Thymus (tissue), 14 donors: ENCODE measurements at places on chromosomes 16 and 17. TPM values are rescaled to one million over a fixed set of nuclear protein-coding genes. Genes with fewer than 3 reads are reported as not detected.

- H3K4me3 ChIP-seq, result no peak overlapping the region
- H3K27ac ChIP-seq, result no peak overlapping the region
- H3K36me3 ChIP-seq, result no peaks in the 10 kb centered on the region
- no peaks in the 10 kb centered on the region for H3K4me1 ChIP-seq
- no peaks in the 10 kb centered on the region for H3K27me3 ChIP-seq
- no peak for DNase-seq
These were observed 15.8 kb downstream of the TEKT1 start for GRCh38 chr17:6815775-6816174.

DNA sequence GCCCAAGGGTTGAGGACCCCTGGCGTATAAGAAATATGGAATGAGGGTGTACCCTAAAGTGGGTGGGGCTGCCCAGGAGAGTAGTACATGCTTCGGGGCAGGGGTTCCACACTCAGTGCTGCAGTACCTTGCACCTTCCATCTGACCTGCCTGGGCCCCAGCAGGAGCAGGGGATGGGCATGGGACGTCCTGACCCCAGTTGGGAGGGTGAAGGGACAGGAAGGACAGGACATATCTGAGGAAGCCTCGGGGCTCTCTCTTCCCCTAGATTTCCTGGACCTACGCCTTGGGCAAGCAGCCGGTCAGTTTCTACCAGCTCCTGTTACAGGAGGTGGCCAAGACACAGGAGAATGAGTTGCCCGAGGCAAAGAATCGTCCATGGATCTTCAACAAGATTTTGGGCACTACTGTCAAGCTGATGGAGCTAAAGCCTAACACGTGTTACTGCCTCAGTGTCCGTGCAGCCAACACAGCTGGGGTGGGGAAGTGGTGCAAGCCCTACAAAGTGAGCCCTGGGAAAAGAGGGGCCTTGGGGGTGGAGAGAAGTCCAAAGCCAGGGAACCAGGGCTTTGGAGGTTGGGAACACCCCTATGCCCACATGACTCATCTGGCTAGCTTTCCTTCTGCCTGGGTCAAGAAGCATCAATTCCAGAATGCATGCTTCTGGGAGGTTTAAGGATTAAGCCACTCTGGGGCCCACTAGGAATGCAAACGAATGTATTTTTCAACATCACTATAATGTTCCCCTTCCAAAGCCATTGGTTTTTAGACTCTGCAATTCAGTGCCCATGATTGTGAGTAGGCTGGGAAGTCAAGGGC is 7.9 kb downstream of the FNDC8 start:
- no peak for DNase-seq
- no peaks in the 10 kb centered on the region for H3K4me1 ChIP-seq
- no peaks in the 10 kb centered on the region for H3K27me3 ChIP-seq

- H3K36me3 ChIP-seq, result no peaks in the 10 kb centered on the region
- no peak overlapping the region for H3K27ac ChIP-seq
- no peaks in the 10 kb centered on the region for H3K27me3 ChIP-seq
- H3K4me1 ChIP-seq, result no peaks in the 10 kb centered on the region
These were observed 809 bp downstream of the C16orf90 start for GRCh38 chr16:3494386-3494973.

GRCh38 chr16:57894390-57895080 is 76.4 kb downstream of the CNGB1 start:
- H3K36me3 ChIP-seq, result no peaks in the 10 kb centered on the region
- H3K4me1 ChIP-seq, result no peaks in the 10 kb centered on the region
- no peak overlapping the region for H3K27ac ChIP-seq
- no peak overlapping the region for H3K4me3 ChIP-seq
- no peak for DNase-seq

DNA sequence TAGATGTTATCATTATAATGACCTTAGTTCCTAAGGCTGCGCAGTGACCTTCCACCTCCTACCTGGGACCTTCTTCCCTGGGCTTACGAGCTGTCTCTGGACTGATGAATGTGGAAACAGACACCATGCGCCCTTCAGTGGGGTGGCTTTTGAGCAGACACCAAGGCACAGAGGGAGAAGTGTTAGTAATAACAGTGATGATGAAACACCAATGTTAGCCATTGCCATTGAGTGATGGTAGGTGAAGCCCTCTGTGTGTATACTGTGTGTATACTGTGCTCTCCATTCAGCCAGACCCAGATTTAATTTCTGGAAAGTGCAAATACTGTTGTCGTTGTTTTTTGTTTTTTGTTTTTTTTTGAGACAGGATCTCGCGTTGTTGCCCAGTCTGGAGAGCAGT is 44.5 kb downstream of the CLEC16A start:
- H3K36me3 ChIP-seq, result peaks cover 22% of the 10 kb centered on the region
- H3K4me3 ChIP-seq, result no peak overlapping the region

GRCh38 chr17:61461967-61462718 is 9.9 kb downstream of the TBX4 start:
- DNase-seq, result no peak
- no peak overlapping the region for H3K27ac ChIP-seq
- H3K4me3 ChIP-seq, result peak overlapping the region; percentile 2
- H3K36me3 ChIP-seq, result no peaks in the 10 kb centered on the region
- peaks cover 4% of the 10 kb centered on the region for H3K4me1 ChIP-seq

DNA sequence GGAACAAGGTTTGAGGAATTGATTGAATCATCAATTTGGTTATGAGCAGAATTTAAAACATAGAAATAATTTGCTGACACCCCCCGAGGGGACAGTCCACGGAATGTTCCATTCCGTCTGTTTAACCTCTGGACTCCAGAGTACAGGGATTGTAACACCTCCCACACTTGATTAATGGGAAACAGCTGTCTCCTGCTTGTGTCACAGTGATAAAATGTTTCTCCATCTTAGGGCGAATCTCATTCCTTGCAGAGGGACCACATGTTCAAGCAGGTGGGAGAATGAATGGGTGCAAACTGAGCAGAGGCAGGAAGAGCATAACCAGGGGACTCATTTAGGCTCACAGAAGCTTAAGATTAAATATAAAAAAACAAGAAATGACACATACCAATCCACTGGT is 249.5 kb upstream of the RBFOX1 start:
- no peak for DNase-seq
- peaks cover 4% of the 10 kb centered on the region for H3K27me3 ChIP-seq
- H3K4me1 ChIP-seq, result no peaks in the 10 kb centered on the region
- no peak overlapping the region for H3K27ac ChIP-seq
- no peak overlapping the region for H3K4me3 ChIP-seq
- no peaks in the 10 kb centered on the region for H3K36me3 ChIP-seq

GRCh38 chr17:19338031-19338990 is 24.2 kb downstream of the B9D1 start:
- no peak for DNase-seq
- H3K36me3 ChIP-seq, result no peaks in the 10 kb centered on the region
- H3K27ac ChIP-seq, result no peak overlapping the region
- H3K27me3 ChIP-seq, result peaks cover 3% of the 10 kb centered on the region
- no peak overlapping the region for H3K4me3 ChIP-seq

DNA sequence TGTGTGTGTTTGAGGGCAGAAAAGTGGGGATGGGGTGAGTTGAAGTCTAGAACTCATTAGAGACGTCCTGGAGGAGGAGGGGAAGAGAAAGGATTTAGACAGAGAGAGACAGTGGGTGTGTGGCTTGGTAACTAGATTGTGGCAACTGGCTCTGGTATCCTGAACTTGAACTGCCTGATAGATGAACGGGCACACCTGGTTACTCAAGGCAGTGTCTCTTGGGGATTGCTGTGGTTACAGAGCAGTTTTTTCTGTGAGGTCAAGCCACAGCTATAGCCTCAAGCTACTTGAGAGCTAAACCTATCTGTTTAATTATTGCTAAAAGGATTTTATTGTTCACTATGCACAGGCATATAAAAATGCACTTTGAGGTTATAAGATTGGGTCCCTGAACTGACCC is 29.8 kb upstream of the MYH2 start:
- no peak for DNase-seq
- H3K4me3 ChIP-seq, result no peak overlapping the region
- no peaks in the 10 kb centered on the region for H3K4me1 ChIP-seq
- no peaks in the 10 kb centered on the region for H3K27me3 ChIP-seq

DNA sequence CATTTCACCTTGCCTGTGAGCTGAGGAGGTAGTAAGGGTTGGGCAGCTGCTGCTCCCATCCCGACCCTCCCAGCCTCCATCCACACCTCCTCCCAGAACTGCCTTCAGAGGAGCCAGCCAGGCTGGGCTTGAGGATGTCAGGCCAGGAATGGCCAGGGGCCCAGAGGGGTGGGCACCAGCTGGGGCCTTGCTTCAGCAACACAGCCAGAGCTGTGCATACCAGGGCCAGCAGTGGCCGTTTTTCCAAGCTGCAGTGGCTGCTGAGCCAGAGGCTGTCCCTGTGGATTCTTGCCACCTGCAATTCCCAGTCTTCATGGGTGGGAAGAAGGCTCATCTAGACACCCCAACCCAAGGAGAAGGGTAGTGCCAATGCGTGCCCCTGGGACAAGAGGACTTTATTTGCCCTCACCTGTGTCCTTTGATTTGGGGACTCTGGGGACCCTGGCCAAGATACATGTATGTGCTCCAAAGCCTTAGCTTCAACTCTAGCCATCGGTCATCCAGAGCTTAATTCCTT is 153.4 kb upstream of the SDK2 start:
- H3K4me1 ChIP-seq, result no peaks in the 10 kb centered on the region
- DNase-seq, result no peak
- H3K27me3 ChIP-seq, result no peaks in the 10 kb centered on the region
- H3K4me3 ChIP-seq, result no peak overlapping the region

The FBXW10B gene
- total RNA-seq, result 0.80 TPM

The SPIRE2 gene
- total RNA-seq, result 1.6 TPM

The HOXB2 gene
- total RNA-seq, result 3.0 TPM

The IRF8 gene
- total RNA-seq, result 119 TPM
